ENCODE measurements at places on chromosomes 16 and 17.
A peak's percentile ranks its signal among the peaks of the same experiment; 100 is the strongest.

GRCh38 chr16:52308051-52308450 lies 238.9 kb downstream of the TOX3 start:
- DNase-seq, result no peak

DNA sequence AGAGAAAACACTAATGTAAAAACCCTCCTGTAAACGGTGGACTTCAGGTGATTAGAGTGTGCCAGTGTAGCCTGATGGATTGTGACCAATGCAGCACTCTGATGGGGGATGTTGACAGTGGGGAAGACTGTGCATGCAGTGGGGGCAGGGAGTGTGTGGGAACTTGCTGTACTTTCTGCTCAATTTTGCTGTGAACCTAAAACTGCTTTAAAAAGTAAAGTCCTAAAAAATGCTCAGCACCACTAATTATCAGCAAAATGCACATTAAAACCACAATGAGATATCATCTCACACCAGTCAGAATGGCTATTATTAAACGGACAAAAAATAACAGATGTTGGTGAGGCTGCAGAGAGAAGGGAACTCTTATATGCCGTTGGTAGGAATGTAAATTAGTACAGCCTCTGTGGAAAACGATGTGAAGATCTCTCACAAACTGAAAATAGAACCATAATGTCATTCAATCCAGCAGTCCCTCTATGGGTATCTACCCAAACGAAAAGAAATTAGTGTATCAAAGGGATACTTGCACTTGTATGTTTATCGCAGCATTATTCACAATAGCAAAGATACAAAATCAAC lies 9.7 kb upstream of the ULK2 start:
- no peak for DNase-seq

DNA sequence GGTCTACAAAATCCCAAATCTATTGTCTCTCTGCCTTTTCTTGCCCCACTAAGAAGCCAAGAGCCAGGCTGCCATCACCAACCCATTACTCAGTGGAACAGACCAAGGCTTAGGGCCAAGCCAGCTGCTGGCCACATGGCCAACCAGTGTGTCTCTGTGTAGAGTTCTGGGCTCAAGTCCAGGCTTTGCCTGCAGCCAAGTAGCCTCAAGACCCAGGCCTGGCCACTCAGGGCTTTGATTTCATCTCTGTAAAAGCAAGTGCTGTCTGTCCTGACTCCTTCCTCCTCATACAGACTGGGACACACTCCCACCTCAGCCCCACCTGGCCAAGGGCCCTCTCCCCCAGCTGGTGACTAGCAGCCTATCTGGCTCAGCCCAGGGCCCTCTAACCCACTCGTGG lies 14.6 kb downstream of the SREBF1 start:
- DNase-seq, result no peak

DNA sequence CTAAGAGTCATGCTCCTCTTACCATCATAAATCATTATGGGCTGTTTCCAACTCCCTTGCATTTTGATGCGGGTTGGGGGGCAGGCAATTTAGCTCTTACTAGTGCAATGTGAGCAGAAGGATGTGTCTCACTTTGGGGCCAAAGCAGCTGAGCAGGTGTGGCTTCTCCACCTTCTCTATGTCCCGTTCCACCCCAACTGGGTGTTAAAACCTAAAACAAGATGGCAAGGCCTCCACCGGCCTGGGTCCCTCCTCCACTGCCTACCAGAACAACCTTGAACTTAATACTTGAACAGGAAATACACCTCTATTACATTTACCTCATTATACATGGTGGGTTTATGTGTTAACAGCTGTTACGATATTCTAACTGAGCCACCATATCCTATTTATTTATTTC lies 52.8 kb downstream of the TOX3 start:
- DNase-seq, result no peak

DNA sequence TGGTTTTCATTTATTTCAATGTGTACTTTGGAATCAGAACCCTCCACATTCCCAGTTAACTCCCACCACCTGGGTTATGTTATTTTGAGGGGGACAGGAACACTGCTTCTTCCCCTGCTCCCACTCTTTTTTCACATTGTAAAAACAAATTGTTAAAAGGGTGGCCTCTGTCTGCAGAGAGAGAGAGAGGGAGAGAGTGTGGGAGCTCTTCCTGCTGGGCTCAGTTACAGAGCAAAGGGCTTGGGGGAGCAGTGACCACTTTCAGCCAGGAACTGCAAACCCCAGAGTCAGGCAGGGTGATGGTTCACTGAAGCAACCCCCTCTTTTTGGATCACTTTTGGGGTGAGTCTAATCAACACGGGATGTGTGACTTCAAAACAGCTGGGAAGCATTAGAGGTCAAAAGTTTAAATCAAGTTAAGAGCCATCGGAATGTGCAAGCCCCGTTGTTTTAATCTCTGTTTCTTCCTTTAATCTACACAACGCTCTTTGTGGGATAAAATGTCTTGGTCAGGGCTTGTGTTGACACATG lies 577.0 kb upstream of the CDH11 start:
- DNase-seq, result no peak

DNA sequence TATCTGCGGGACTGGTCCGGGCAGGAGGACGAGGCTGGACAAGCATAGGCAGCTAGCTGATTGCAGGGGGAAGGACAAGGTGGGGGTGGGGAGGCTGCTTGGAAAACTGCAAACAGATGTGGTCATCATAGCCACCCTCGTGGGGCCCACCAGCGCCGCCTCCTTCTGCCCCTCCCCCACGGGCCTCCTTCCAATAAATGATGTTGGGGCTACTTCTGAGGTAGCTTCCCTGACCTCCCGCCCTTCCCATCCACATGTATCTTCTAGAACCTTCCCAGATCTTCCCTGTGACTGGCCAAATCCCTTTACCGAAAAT lies 12.3 kb upstream of the CDC42EP4 start:
- no peak for DNase-seq

DNA sequence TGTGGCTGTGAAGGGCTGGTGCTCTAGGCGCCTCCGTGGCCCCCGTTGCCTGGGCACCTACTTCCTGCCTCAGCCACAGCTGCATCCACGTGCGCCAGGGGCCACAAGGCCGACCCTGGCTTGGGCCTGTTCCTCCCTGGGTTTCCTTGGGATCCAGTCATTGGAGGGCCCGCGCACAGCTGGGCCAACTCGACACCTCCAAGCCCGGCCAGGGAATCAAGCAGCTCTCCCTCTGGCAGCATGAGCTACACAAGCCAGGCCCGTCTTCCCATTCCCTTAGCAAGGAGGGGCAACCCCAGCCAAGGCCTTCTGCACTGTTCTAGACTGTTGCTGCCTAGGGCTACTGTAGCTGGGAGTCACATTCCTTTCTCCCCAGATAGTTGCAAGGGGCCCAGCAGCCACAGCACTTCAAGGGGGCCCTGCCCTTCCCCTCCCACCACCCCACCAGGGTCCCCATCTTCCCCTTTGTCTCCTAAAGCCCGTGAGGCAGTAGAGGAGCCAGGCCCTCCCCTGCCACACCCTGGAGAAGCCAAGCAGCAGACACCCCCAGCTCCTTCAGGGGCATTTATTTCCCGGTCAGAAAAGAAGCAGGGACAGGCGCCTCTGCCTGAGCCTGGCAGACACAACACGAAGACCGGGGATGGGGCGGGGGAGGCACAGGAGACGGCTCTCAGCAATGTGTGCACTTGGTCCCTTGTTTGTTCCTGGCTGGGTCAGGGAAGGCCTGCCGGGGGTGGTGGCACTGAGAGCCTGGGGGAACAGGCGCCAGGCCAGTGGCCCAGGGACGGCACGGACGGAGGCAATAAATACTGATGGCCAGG lies 3.8 kb downstream of the ARHGDIA start:
- no peak for DNase-seq

GRCh38 chr17:45149669-45150664 lies 1.7 kb downstream of the HEXIM1 start:
- DNase-seq, result no peak

GRCh38 chr17:61289408-61290385 lies 109.9 kb upstream of the TBX2 start:
- DNase-seq, result no peak

DNA sequence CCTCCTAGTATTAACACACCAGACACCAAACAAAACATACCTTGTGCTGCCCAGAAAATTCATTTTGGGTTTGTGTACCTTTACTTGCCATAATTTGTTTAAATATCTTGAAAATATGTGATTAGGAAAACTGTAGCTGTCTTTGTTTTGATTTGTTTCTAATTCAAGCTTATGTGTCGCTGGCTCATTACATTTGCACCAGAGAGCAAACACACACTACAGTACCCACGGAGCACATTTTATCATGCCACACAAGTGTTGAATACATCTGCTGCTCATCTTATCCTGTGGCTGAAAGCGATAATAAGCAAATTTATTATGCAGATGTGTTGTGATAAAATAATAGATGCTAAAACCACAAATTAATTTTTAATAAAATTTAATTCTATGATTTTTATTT lies 63.1 kb downstream of the SPAG9 start:
- no peak for DNase-seq

DNA sequence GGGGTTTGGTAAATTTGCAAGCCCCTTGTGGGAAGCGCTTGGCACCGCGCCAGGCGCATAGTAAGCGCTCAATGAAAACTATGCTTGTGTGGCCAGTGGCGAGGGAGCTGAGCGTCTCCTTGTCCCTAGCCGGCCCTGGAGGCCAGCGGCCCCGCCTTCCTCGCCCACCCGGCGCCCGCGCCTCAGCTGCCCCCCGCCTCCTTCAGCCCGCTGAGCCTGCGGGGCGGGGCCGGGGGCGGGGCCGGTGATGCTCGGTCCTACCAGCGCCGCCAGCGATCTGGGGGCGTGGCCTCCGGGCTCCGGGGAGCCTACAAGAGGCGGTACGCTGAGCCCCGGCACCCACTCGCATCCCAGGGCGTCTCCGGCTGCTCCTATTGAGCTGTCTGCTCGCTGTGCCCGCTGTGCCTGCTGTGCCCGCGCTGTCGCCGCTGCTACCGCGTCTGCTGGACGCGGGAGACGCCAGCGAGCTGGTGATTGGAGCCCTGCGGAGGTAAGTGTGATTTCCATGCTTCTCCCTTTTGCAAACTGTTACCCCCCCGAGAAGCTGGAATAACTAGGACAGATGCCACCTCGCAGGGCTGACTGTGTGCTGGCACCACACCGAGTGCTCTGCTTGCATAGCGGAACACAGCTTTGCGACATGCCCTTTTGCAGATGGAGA lies at the start of gene CRISPLD2:
Gene CRISPLD2, plus strand, starts transcription at position 342 of the 661 bp plus-strand sequence. CDS start 18,511 bp downstream, outside the sequence.
- peak; percentile 65 for DNase-seq

DNA sequence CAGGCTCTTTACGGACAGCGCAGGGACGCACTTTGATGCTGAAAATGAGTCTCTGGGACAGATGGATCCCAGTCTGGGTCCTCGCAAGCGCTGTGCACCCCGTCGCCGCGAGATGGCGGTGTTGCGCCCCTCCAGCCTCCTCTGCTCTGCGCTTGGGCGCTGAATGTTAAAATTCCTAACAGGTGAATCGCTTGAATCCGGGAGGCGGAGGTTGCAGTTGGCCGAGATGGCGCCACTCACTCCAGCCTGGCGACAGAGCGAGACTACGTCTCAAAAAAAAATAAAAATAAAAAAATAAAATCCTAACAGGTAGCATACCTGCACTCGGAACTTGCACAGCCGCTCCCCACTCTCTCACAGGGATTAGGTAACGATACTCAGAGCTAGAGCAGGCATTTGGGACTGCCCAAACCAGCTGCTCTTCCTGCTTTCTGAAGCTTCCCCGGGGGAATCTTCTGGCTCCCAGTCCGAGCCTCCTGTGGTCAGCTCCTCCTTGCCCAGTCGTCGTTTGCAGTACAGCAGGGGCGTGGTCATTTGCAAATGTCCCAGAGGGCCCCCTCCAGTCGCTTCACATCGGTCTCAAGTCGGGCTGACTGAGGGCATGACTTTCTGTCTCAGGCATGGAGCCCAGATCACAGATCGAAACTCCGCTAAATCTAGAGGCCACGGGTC lies 26.2 kb upstream of the OSGIN1 start:
- DNase-seq, result peak; percentile 27

GRCh38 chr17:39173526-39174274 lies 7.7 kb upstream of the ARL5C start:
- DNase-seq, result no peak

- DNase-seq, result no peak
These were observed 631 bp downstream of the BIRC5 start for GRCh38 chr17:78214706-78215061.

DNA sequence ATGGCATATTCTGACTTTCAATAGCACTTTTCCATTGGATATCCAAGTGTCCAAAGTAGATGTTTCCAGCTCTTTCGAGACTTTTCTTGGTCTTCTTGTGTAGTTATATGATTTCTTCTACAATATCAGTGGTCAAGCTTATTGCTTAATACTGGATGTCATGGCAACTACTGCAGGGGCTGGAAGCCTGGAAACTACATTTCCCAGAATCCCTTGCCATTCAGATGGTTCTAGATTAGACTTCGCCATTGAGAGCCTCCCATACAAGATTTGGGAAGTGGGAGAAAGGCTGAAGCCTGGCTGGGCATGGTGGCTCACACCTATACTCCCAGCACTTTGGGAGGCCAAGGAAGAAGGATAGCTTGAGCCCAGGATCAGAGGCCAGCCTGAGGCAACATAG lies 153.6 kb downstream of the C16orf95 start:
- no peak for DNase-seq

GRCh38 chr16:25575363-25575762 lies 116.4 kb upstream of the HS3ST4 start:
- no peak for DNase-seq

All from stimulated activated CD8-positive, alpha-beta memory T cell treated with anti-CD3 and anti-CD28 coated beads, Interleukin-7, amount 100 ng/mL, for 4 hours (primary cell).